ENCODE measurements at places on chromosomes 12 and 14.

GRCh38 chr14:36856095-36856878, 194.6 kb downstream of the PAX9 start:
- DNase-seq: no peak

DNA sequence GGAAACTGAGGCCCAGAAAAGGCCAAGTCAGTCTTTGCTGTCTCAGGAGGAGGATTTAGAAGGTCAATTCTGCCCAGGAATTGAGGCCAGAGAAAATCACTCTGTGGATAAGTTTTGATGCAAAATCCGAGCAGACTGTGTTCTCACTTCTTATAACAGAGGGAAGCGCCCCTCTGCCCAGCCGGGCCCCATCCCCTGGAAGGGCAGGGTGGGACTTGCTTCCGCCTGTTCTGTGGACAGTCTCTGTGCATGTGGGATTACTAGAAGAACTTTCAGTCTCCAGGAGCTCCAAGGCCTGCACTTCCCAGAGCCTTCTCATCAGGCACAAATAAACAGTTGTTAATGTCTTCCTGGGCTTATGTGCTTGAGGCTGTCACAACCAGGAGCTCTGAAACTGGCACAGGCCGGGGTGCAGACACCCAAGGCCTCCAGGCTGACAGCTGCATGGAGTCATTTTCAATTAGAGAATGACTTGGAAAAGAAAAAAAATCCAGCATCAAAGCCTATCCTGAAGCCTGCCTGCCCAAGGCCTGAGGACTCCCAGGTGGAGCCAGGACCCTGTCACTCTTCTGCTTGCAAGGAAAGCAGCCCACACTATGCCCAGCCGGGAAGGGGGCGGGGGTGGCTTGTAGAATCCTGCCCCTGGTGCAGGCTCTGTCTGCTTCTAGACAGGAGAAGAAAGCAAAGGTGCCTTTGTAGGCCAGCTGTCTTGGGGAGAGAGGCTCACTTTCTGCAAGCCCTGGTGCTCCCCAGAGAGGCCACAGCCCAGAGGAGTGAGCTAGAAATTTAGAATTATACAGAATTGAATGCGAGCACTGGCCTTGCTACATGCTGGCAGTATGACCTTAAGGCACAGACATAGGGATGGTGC, 84.7 kb downstream of the NTF3 start:
- no peak for DNase-seq

DNA sequence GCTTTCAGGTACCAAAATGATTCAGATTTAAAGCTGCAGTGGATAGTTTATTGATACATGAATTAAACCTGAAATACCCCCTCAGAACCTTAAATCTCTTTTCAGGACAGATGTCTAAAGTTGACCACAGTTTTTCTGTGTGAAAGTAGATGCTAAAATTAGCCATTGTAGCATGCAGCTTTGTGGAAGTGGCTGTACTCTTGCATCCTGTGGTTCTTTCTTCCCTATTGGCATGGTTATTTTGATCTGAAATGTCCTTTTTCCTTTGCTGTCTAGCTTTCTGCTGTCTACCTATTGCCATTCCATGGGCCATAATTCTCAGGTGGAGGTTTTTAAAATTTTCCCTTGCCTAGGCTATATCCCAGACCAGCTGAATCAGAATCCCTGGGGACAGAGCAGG, 455.6 kb downstream of the ZFP36L1 start:
- DNase-seq: no peak

GRCh38 chr12:72296389-72296788, 24.2 kb downstream of the TRHDE start:
- DNase-seq: no peak

- DNase-seq: no peak
Measured at GRCh38 chr12:15613981-15614380, 175.2 kb downstream of the EPS8 start.

DNA sequence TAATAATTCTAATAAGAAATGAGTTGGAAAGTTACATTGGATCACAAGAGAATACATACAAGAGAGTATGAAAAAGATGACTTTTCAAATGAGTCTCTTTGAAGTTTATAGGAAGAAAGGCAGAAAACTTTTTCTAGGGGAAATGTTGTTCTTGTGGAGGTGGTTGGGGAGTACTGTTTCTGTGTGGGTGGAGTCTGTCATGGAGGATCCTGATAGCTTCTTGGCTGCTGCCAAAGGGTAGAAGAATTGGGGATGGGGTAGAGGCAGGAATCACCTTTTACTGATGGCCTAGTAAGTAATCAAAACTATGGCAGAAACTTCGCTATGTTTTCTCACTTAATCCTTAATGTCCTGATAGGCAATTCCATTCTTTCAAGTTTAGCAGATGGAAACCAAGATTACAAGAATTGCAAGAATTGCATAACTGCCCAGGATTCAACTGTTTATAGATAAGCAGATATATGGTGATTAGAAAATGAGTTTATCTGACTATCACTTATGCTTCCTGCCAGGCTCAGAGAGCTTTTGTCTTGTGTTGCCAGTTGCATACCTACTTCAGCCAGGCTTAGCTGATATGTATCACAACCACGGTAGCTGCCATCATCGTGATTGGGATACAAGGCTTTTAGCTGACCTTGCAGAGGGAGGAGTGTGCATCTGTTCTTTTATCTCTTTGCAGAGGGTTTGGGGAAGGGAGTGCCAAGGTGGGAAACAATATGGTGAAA, 463.9 kb downstream of the TMTC2 start:
- DNase-seq: no peak

DNA sequence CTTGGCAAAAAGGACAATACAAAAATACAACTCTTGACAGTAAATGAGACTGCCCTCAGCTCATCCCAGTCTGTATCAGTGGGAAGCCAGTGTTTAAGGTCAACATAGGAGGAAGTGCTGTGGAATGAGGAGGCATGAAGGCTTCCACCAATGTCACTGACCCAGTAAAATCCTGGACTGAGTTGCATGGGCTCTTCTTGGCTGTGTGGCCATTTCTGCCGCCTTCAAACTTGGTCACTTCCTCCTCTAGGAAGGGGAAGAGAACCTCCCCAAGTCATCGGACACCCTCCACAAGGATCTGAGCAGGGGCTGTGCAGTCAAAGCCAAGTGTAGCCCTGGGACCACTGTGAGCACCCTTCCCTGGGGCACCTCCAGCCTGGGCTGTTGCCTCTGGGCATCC, 11.9 kb downstream of the GPR68 start:
- DNase-seq: no peak

- no peak for DNase-seq
Measured at GRCh38 chr14:104881369-104881979, 16.4 kb downstream of the CEP170B start.

- DNase-seq: no peak
Measured at GRCh38 chr12:7395950-7396349, 48.0 kb downstream of the CD163L1 start.

DNA sequence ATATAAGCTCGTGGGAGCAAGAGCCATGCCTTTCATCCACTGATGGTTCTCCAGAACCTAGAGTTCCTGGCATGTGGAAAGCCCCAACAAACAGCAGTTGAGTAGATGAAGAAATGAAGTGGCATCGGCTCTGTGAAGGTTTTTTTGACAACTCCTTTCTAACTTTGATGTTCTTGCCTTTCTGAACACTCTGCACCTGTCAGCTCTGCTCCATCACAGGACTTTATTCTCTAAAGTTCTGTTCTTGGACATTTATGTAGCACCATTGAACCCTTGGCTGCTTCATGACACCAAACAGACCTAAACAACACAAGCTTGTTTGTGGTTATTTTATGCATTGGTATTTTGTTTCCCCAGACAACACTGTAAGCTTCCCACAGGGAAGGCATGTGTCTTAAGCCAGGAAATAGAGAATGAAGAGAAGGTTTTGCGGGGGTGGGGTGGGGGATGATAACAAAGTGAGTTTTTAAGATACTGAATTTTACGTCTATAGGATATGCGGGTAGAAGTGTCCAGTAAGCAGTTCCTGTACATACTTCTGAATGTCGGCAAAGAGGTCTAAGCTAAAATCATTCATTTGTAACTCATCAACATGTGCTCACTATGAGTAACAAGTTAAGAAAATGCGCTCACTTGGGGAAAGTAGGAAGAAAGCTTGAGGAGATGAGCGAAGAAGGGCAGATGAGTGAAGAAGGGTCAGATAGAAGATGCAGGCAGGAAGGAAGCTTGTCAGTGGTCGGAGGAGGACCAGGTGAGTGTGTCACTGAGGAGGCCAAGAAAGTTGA, 146.0 kb upstream of the PLEKHG7 start:
- DNase-seq: no peak

GRCh38 chr12:38056701-38057689, 259.6 kb upstream of the ALG10B start:
- DNase-seq: no peak

DNA sequence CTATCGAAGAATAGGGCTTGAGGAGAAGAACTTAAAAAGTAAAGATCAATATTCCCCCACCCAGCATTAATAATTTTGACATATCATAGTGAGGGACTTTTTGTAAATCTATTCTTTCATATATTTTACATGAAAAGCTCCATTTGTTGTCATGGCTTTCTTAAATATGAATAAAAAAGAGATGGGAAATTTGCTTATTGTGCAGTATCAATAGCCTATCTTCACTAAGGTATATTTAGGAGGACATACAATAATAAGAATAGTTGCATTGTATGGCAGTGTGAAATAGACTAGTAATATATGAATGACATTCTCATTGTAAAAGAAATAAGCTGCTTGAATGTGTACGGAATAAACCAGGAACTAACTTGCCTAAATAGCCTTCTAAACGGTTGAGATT, 5.5 kb upstream of the TCP11L2 start:
- DNase-seq: no peak

DNA sequence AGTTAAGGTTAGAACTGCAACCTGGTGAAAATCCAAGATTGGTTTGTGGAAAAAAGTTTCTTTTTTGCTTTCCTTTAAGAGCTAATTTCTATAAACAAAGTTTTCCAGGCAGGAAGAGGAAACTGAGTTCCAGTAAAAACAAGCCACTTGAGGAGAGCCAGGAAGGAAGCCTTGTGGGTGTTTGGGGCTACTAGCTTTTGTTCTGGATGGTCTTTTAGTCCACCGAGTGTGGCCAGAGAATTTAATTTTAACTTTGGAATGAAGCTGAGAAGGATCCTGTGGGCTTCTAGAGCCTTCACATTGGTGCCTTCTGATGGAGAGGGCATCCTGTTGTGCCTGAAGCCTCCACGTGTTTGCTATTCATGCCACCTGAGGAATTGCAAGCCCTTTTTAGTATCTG, 327.9 kb downstream of the C12orf75 start:
- DNase-seq: no peak

- no peak for DNase-seq
Measured at GRCh38 chr14:64114166-64114565, 180.0 kb downstream of the ESR2 start.

GRCh38 chr12:77064896-77065360, 441 bp downstream of the E2F7 start:
- DNase-seq: peak; percentile 16

GRCh38 chr12:47821346-47821706, 1.6 kb upstream of the HDAC7 start:
- no peak for DNase-seq

GRCh38 chr12:81350309-81350708, 272.4 kb downstream of the ACSS3 start:
- DNase-seq: no peak

DNA sequence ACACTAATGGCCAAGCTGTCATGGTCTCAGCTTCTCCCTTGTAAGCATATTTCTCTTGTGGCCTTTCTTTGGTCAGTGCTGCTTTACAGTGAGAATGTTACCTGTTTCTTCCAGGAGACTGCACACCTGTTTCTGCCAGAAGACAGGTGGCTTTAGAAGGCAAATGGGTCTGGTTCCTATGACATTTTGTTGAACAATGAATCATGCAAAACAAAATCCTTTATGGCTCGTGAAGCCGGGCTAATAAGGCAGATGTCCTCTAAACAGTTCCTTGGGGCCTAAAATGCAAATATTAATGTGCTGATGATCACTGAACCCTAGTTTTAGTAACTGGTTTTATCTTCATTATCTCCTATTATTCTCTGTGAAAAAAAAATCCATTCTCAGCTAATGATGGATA, 927.6 kb downstream of the GALC start:
- DNase-seq: no peak

DNA sequence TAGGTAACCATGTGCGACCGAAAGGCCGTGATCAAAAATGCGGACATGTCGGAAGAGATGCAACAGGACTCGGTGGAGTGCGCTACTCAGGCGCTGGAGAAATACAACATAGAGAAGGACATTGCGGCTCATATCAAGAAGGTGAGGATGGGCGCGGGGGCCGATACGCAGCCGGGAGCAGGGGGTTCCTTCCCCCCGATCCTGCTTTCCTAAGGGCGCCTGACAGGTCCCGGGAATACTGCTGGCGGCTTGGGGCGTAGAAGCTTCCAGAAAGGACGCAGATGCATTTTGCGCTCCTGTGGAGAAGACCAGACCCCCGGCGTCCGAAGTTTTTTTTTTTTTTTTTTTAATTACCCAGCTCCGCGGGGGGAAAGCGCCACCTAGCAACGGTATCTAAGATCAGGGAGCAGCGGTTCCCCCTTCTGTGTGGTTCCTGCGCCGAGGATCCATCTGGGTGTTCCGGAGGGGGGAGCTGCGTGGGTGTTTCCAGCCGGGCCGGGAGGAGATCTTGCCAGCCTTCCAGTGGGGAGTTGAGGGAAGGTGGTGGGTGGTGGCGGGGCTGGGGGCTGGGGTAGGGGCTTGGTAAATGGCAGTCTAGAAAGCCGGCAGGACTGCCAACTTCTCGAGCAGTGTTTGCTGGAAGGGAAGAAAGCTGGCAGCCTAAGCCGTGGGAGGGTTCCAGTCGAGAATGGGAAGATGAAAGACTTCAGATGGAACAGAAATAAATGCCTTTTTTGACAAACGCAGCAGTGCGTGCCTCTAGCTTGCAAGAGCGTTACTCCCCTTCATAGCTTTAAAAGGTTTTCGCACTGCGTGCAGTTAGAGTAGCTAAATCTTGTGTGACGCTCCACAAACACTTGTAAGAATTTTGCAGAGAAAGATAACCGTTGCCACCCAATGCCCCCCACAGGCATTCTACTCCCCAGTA, 764 bp downstream of the DYNLL1 start:
- DNase-seq: peak; percentile 37

DNA sequence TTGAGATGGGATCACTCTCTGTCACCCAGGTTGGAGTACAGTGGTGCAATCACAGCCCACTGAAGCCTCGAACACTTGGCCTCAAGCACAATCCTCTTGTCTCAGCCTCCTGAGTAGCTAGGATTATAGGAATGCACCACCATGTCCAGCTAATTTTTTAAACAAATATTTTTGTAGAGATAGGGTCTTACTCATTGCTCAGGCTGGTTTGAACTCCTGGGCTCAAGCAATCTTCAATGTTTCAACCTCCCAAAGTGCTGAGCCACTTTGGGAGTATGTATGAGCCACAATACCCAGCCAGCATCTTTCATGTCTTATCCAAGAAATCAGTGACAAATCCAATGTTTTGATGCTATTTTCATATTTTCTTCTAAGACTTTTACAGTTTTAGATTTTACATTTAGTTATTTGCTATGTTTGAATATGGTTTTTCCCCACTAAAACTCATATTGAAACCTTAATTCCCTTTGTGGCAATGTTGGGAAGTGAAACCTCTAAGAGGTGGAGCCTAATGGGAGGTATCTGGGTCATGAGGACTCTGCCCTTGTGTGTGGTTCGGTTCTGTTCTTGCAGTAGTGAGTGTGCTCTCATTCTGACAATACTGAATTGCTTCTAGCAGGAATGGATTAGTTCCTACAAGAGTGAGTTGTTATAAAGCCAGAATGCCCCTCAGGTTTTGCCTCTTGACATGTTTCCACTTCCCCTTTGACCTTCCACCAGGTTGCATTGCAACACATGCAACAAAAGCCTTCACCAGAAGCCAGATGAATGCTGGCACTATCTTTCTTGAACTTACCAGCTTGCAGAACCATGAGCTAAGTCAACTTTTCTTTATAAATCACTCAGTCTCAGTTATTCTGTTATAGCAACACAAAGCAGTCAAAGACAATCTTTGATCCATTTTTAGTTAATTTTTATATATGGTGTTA, 80.8 kb upstream of the AMIGO2 start:
- no peak for DNase-seq

GRCh38 chr12:20376984-20377383, 8.6 kb downstream of the PDE3A start:
- DNase-seq: no peak
